Stimulated activated CD4-positive, alpha-beta T cell treated with anti-CD3 and anti-CD28 coated beads, Interleukin-2, amount 100 ng/mL, for 24 hours (primary cell): ENCODE measurements at places on chromosomes 3 and 15.

GRCh38 chr15:88538972-88539371 is 7.5 kb downstream of the DET1 start:
- no peak for DNase-seq

- DNase-seq = no peak
Measured at GRCh38 chr3:83823095-83823494, 1135.7 kb upstream of the CADM2 start.

GRCh38 chr15:41291065-41291631 is 41.2 kb downstream of the OIP5 start:
- no peak for DNase-seq

DNA sequence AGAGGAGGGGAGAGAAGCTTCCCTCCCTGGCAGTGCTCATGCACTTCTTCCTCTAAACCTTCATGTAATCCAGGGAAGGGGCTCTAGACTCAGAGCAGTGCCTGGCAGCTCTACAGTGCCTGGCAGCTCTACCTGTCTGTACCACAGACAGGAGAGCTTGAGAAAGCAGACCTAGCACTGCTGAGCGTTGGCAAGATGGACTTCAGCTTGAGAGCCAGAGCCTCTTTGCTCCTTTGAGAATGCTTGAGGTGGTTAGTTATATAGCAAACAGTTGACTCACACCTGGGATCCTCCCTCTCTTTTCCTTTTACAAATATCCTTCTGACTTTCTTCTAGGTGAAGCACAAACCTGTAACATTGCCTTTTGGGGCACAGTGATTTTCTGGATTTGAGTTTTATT is 20.9 kb downstream of the FBXO22 start:
- no peak for DNase-seq

DNA sequence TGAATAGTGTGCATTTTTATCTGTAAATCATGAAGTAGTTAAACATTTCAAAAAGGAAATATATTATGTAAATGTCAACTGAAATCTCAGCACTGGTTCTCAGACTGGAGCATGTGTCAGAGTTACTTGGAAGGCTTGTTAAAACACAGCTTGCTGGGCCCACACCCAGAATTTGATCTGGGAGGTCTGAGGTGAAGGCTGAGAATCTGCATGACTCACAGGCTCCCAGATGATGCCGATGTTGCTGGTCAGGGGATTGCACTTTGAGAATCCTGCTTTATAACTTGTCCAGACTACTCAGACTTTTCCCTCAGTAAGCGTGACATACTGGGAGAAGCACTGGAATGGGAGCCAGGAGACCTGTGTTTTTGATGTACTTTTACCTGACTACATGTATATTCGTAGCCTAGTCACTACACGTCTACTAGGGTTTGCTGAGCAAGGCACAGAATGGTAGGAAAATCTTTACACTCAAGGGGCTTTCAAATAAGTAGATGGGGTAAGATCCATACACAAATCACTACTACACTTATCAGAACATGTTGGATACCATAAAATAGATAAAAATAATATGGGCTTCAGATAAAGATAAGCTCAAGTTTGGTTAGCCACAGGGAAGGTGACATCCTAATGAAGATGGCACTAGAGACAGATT is 77.1 kb upstream of the MEX3B start:
- no peak for DNase-seq

- DNase-seq = no peak
Measured at GRCh38 chr15:69548395-69549180, 96.0 kb downstream of the RPLP1 start.

GRCh38 chr3:102802819-102803420 is 368.1 kb downstream of the ZPLD1 start:
- DNase-seq = no peak

DNA sequence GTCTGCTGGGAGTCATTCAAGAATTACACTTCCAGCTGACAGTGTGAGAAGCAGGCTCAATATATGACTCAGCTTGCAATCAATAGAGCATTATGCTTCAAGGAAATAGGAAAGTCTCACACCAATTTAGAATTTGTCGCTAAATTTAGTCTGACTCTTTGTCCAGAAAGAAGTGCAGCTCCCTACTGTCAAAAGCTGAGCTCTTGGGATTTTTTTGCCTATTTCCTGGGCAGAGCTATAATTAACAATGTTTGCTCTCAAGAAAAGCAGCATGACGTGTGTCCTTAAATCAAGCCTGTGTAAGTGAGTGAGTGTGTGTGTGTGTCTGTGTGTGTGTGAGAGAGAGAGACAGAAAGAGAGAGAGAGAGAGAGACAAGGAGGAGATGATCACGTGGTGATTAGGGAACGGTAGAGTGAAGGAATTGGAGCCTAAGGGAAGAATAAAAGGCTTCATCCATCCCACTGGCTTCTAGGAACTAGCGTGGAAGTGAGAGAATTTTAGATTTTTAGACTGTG is 16.4 kb upstream of the SLC35G2 start:
- no peak for DNase-seq

- no peak for DNase-seq
Measured at GRCh38 chr3:95468331-95468730, 1346.1 kb upstream of the EPHA6 start.
